ENCODE measurements at places on chromosomes 16 and 17.

- DNase-seq = no peak
These were observed 1.5 kb downstream of the PAFAH1B1 start for GRCh38 chr17:2594722-2595599.

GRCh38 chr17:77833769-77834168 is 124.7 kb upstream of the TNRC6C start:
- no peak for DNase-seq

DNA sequence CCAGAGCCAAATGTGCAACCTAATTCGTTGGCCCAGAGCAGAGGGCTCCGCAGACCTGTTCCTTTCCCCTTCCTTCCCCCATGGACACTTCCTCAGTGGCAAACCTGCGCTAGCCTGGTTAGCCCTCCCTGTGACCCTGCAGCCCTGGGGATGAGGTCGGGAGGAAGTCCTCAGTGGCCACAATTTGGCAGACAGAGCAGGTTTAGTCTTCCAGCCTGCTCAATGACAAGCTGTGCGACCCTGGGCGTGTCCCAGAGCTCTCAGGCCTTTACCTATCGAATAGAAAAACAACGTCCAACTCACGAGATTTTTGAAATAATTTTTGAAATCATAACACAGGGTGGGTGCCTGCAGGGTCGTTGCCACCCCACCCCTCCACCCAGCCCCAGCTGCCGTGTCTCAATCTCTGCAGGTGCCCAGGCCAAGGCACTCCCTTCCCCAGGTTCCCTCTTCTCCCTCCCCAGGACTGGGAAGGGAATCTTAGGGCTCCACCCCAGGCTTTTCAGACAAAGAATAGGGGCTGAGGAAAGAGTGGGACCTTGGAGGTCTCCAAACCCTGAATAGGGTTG is 1.4 kb downstream of the HBM start:
- no peak for DNase-seq

DNA sequence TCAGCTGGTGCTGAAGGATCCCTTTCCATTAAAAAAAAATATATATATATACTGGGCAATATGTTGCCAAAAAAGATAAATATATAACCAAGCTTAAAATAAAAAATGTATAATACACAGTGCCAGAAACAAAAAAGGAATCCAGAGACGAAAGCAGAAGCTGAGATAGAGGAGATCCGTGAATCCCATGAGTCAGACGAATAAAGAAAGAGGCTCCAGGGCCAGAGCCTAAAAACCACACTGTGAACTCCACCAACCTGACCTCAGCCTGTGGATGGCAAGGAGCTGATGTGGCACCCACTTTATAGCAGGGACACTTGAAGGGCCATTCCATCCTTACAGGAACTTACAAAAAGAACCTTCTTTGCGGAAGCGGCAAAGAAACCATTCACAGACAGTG is 34.8 kb downstream of the PITPNM3 start:
- no peak for DNase-seq

- no peak for DNase-seq
These were observed 241.5 kb upstream of the CNTNAP4 start for GRCh38 chr16:76035689-76036088.

GRCh38 chr17:17019430-17019762 is 22.9 kb upstream of the MPRIP start:
- DNase-seq = no peak
